A549 treated with dexamethasone at 1 μM for 4 hours (cell line): ENCODE measurements at places on chromosomes 3 and 15. TPM values are rescaled to one million over a fixed set of nuclear protein-coding genes. Genes with fewer than 3 reads are reported as not detected.

Gene CHRFAM7A
- 4.9 to 8.2 TPM (median 6.4 TPM) in 5 replicates for total RNA-seq

Gene GNB5
- total RNA-seq, result 45.2 to 52.1 TPM (median 48.3 TPM) in 5 replicates

Gene NRROS
- total RNA-seq, result 0.03 to 0.04 TPM (median 0.04 TPM) in 3 of 5 replicates, not detected in the others

Gene TPRG1
- 0.09 to 0.27 TPM (median 0.21 TPM) in 5 replicates for total RNA-seq

Gene BTLA
- total RNA-seq, result 0.14 TPM in 1 of 5 replicates, not detected in the others

Gene AZI2
- 39.8 to 50.1 TPM (median 44.0 TPM) in 5 replicates for total RNA-seq

Gene SCG5
- total RNA-seq, result 1.5 to 2.6 TPM (median 2.2 TPM) in 5 replicates

Gene LRRN1
- 0.02 TPM in 1 of 5 replicates, not detected in the others for total RNA-seq

Gene DPPA2
- 0.06 TPM in 1 of 5 replicates, not detected in the others for total RNA-seq

Gene ZNF80
- total RNA-seq, result 0.04 TPM in 1 of 5 replicates, not detected in the others

Gene TJP1
- 72.3 to 107 TPM (median 96.3 TPM) in 5 replicates for total RNA-seq

Gene ABCF3
- 30.0 to 37.4 TPM (median 33.1 TPM) in 5 replicates for total RNA-seq

Gene TMEM45A
- 1.7 to 2.8 TPM (median 2.4 TPM) in 5 replicates for total RNA-seq

Gene KNG1
- 0.07 TPM in 1 of 5 replicates, not detected in the others for total RNA-seq

Gene C2CD4A
- total RNA-seq, result 0.11 to 0.14 TPM (median 0.12 TPM) in 5 replicates

Gene LRRC3B
- total RNA-seq, result not detected in 5 replicates

Gene ACTR8
- total RNA-seq, result 14.3 to 16.9 TPM (median 16.5 TPM) in 5 replicates

Gene MST1R
- 3.6 to 6.7 TPM (median 6.1 TPM) in 5 replicates for total RNA-seq

Gene PLXNB1
- 11.2 to 20.0 TPM (median 16.7 TPM) in 5 replicates for total RNA-seq

Gene CADM2
- 0.09 to 0.27 TPM (median 0.18 TPM) in 5 replicates for total RNA-seq

Gene ADAMTS7
- total RNA-seq, result 4.5 to 10.6 TPM (median 8.4 TPM) in 5 replicates

Gene GOLGA6A
- 0.02 to 0.32 TPM (median 0.19 TPM) in 5 replicates for total RNA-seq

Gene CTXND1
- total RNA-seq, result 0.01 TPM in 2 of 5 replicates, not detected in the others

Gene SLC9C1
- total RNA-seq, result not detected in 5 replicates

Gene MED12L
- total RNA-seq, result 0.23 to 0.90 TPM (median 0.41 TPM) in 5 replicates

Gene MESP1
- 1.7 to 6.0 TPM (median 4.4 TPM) in 5 replicates for total RNA-seq

Gene KLHL40
- not detected in 5 replicates for total RNA-seq

Gene P2RY14
- not detected in 5 replicates for total RNA-seq

Gene ZNF662
- not detected in 5 replicates for total RNA-seq

Gene P2RY13
- not detected in 5 replicates for total RNA-seq

Gene ELL3
- 0.95 to 2.0 TPM (median 1.4 TPM) in 5 replicates for total RNA-seq

Gene UBP1
- 44.9 to 71.6 TPM (median 59.8 TPM) in 5 replicates for total RNA-seq

Gene CEP97
- 3.3 to 6.4 TPM (median 5.2 TPM) in 5 replicates for total RNA-seq

Gene ERICH6
- 0.07 TPM in 2 of 5 replicates, not detected in the others for total RNA-seq

Gene HRG
- not detected in 5 replicates for total RNA-seq

Gene MESP2
- 0.25 to 0.63 TPM (median 0.45 TPM) in 4 of 5 replicates, not detected in the other for total RNA-seq

Gene ACSBG1
- 0.06 to 0.81 TPM (median 0.30 TPM) in 5 replicates for total RNA-seq

Gene MITF
- total RNA-seq, result 5.4 to 10.2 TPM (median 7.8 TPM) in 5 replicates

Gene TTLL13
- 0.09 to 0.25 TPM (median 0.12 TPM) in 5 replicates for total RNA-seq

Gene CAMKV
- total RNA-seq, result 0.15 to 0.32 TPM (median 0.21 TPM) in 5 replicates

Gene CYP19A1
- total RNA-seq, result 0.19 to 0.71 TPM (median 0.30 TPM) in 5 replicates

Gene ALG1L2
- not detected in 5 replicates for total RNA-seq

Gene GOLGA8Q
- total RNA-seq, result 0.09 to 0.17 TPM in 2 of 5 replicates, not detected in the others

Gene ARNT2
- 14.0 to 19.3 TPM (median 18.0 TPM) in 5 replicates for total RNA-seq

Gene OIP5
- total RNA-seq, result 11.3 to 12.7 TPM (median 12.1 TPM) in 5 replicates

Gene IQCH
- 1.0 to 2.1 TPM (median 1.6 TPM) in 5 replicates for total RNA-seq

Gene SEMA7A
- 0.98 to 1.3 TPM (median 1.1 TPM) in 5 replicates for total RNA-seq

Gene TRIM42
- not detected in 5 replicates for total RNA-seq

Gene VIPR1
- total RNA-seq, result 1.2 to 2.3 TPM (median 1.7 TPM) in 5 replicates

Gene SERINC4
- total RNA-seq, result 0.06 to 0.15 TPM (median 0.09 TPM) in 5 replicates

Gene RBM15B
- total RNA-seq, result 17.0 to 23.3 TPM (median 21.7 TPM) in 5 replicates

Gene BNC1
- total RNA-seq, result 0.72 to 0.98 TPM (median 0.92 TPM) in 5 replicates

Gene HESX1
- total RNA-seq, result 0.13 to 0.62 TPM (median 0.19 TPM) in 4 of 5 replicates, not detected in the other

Gene CHRM5
- total RNA-seq, result 0.04 TPM in 1 of 5 replicates, not detected in the others

Gene GRIP2
- total RNA-seq, result 0.55 to 1.6 TPM (median 1.2 TPM) in 5 replicates

Gene ARRDC4
- total RNA-seq, result 0.13 to 0.20 TPM (median 0.15 TPM) in 5 replicates

Gene DNAH12
- 0.01 to 0.18 TPM (median 0.07 TPM) in 5 replicates for total RNA-seq

Gene CFAP92
- total RNA-seq, result not detected in 5 replicates

Gene MYH15
- total RNA-seq, result 0.11 to 0.25 TPM (median 0.12 TPM) in 5 replicates

Gene RASL12
- 0.08 to 0.17 TPM (median 0.14 TPM) in 4 of 5 replicates, not detected in the other for total RNA-seq
